ENCODE measurements at places on chromosomes 4 and X. TPM values are rescaled to one million over a fixed set of nuclear protein-coding genes. Genes with fewer than 3 reads are reported as not detected.

- peaks cover 19% of the 10 kb centered on the region for H3K36me3 ChIP-seq
- H3K27ac ChIP-seq, result no peak overlapping the region
- no peak overlapping the region for H3K4me3 ChIP-seq
- H3K27me3 ChIP-seq, result no peaks in the 10 kb centered on the region
Observed at GRCh38 chr4:68724426-68724825, 54.0 kb upstream of the UGT2B15 start.

- H3K36me3 ChIP-seq, result peaks cover 11% of the 10 kb centered on the region
- H3K4me1 ChIP-seq, result peaks cover 12% of the 10 kb centered on the region
- no peak overlapping the region for H3K4me3 ChIP-seq
- no peak for DNase-seq
- H3K27me3 ChIP-seq, result no peaks in the 10 kb centered on the region
Observed at GRCh38 chrX:129836827-129837226, 6.9 kb downstream of the ZDHHC9 start.

DNA sequence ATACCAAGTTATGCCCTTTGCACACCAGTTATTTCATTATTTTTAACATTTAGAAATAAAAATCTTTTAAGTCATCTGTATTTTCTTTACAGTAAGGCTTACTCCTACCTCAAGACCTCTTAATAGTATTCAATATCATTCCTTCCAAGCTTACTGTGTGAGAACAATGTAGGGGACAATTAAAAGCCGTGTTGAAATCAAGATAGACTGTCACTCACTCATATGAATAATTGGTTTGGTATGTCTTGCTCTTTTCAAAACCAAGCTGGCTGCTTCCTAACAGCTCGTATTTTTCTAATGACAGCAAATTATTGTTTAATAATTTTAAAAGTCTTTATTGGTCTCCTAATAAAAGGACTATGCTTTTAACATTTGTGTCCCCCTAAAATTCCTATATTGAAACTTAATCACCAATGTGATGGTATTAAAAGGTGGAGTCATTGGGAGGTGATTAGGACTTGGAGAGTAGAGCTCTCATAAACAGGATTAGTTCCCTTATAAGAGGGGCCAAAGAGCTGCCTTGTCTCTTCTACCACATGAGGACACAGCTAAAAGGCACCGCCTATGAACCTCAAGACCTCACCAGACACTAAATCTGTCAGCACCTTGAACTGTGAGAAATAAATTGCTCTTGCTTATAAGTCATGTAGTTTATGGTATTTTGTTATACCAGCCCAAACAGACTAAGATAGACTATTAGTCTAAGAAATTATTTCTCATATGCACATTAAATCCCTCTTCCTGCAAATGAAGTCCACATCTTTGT is 4.1 kb downstream of the ABCB7 start:
- H3K27ac ChIP-seq, result no peak overlapping the region
- H3K4me3 ChIP-seq, result no peak overlapping the region
- H3K27me3 ChIP-seq, result no peaks in the 10 kb centered on the region
- peaks cover 24% of the 10 kb centered on the region for H3K4me1 ChIP-seq
- no peak for DNase-seq

The FGF13 gene
- 32.2 TPM for total RNA-seq

- H3K27ac ChIP-seq, result no peak overlapping the region
- peak; percentile 57 for DNase-seq
- H3K4me3 ChIP-seq, result no peak overlapping the region
- H3K4me1 ChIP-seq, result peaks cover 11% of the 10 kb centered on the region
Observed at GRCh38 chr4:118076958-118077766, 42.9 kb downstream of the NDST3 start.

GRCh38 chr4:184743650-184744049 is 9.8 kb upstream of the CENPU start:
- DNase-seq, result no peak
- H3K4me3 ChIP-seq, result no peak overlapping the region
- peaks cover 35% of the 10 kb centered on the region for H3K36me3 ChIP-seq
- H3K27ac ChIP-seq, result no peak overlapping the region
- peaks cover 16% of the 10 kb centered on the region for H3K27me3 ChIP-seq

DNA sequence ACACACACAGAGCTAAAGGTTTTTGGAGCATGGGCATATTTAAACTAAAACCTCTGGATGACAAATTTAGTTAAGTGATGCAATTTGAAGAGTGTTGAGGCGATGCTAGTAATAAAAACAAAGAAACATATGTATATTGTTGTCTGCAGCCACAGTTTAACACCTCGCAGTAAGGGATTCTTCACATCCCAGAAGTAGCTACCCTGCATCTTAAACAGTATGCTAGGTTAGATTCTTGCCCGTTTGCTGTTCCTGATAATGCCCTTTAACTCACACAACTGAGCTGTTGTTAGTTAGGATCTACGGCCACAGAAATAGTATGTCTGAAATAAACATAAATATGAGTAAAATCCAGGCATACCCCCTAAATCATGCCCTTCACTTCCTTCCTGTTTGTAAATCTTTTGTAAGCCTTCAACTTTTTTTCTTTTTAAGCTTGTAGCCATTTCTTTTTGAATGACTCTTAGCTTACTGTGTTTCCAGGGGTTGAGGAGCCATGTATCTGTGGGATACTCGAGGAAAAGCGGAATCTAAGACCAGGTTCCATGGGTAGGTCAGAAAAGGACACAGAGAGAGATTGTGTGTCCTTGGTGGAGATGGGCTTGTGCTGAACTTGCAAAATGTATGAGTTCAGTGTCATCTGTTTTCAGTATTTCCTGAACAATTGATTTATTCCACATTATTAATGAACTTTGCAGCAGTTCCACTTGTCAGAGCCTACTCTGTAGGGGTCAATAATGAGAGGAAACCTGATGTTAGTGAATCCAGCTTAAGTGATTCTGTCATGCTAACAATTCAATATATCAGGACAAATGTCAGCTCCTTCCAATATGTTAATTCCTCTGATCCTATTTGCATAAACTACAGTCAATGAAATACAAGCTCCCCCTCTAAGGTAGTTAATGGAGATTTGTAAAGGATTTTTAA is 349.6 kb downstream of the GPAT3 start:
- H3K27me3 ChIP-seq, result no peaks in the 10 kb centered on the region
- H3K4me3 ChIP-seq, result no peak overlapping the region
- peaks cover 31% of the 10 kb centered on the region for H3K4me1 ChIP-seq
